ENCODE measurements at places on chromosomes 5 and 9. TPM values are rescaled to one million over a fixed set of nuclear protein-coding genes. Genes with fewer than 3 reads are reported as not detected.

Gene GRXCR2
- polyA plus RNA-seq = not detected

- no peak for DNase-seq
Observed at GRCh38 chr9:132244582-132245455, 83.0 kb downstream of the NTNG2 start.

DNA sequence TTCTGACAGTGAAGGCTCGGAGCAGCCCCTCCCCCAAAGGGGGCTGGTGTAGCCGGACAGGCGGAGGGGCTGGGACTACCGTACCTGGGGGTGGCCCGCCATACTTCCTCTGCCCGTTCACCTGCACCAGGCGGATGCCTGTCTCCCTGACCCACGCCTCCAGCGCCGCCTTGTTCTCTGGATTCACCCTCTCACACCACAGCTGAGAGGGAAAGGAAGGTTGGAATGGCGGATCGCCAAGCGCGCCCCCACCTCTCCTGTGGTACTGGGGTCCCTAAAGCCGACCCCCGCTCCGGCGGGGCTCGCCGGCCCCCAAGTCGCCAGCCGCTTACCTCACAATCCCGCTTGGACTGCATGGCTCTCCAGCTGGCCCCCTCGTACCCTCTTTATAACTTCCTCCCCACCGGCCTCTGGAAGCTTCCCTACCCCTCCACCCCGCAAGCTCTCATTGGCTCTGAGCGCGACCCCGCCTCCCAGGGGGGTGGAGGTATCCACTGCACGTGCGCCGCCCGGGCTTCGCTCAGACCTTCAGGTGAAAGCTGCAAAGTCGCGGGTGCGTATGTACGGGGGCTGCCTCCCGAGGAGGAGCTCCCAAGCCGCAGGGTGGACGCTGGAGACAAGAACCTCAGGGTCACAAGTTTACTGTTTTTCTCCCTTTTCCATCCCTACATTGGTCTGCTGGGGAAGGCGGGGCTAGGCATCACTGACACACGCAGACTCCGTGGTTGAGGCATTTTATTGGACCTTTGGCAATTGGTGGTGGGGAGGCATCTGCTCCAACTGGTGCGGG is at the start of gene DND1:
TSS of gene DND1 (minus strand) at position 390 of the 790 bp plus-strand sequence. CDS start at position 356, 34 bp downstream.
- peak; percentile 57 for DNase-seq

Gene OMD
- polyA plus RNA-seq = not detected

DNA sequence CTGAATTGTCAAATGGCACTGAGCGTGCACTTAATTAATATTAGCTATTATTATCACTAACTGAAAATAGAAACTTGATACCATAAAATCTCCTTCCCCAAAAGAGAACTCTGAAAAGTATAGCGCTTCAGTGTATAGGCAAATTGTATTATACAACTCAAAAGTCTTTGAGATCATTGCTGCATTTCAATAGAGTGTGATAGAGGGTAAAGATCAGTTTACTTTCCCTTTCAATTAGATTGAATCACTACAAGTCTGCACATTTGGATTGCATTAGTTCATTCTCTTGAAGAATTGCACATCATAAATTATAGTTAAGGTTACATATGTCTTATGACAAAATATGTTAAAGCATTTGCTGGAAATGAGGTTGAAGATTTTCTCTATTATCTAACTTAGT is 13.4 kb upstream of the GRIN3A start:
- DNase-seq = no peak

Gene SLC6A19
- 0.03 TPM for polyA plus RNA-seq

Gene AMBP
- 4.0 TPM for polyA plus RNA-seq

Gene CDX1
- polyA plus RNA-seq = 0.06 TPM

GRCh38 chr5:80411589-80412219 is 3.8 kb downstream of the ZFYVE16 start:
- no peak for DNase-seq

Gene GALT
- 50.6 TPM for polyA plus RNA-seq

Gene GGTA1
- polyA plus RNA-seq = not detected

Gene TAF1L
- polyA plus RNA-seq = 0.02 TPM

Measured in H1 (cell line).